ENCODE measurements at places on chromosomes 2 and 18.

DNA sequence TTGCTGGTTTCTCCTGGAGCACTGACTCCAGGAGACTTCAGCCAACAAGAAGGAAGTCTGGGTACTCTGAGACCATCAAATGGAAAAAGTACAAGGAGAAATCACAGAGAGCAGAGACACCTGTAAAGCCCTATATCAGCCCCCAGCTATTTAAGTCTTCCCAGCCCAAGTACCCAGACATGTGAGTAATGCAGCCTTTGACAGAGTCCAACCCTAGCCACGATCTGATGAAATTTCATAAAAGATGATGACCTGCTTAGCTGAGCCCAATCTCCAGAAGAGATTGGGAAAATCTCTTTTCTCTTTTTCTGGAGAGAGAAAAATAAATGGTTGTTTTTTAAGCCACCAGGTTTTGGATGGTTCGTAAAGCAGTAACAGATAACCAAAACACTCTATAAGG is 196.6 kb downstream of the NBAS start:
- DNase-seq: no peak

DNA sequence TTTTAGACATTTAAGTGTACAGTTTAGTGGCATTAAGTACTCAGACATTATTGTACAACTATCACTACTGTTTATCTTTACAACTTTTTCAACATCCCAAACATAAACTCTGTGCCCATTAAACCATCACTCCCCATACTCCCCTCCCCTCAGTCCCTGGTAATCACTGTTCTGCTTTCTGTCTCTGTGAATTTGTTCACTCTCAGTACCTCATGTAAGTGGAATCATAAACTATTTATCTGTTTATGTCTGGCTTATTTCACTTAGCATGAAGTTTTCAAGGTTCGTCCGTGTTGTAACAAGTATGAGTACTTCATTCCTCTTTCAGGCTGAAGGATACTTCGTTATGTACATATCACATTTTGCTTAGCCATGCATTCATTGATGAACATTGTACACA is 9.8 kb upstream of the RUFY4 start:
- DNase-seq: no peak

DNA sequence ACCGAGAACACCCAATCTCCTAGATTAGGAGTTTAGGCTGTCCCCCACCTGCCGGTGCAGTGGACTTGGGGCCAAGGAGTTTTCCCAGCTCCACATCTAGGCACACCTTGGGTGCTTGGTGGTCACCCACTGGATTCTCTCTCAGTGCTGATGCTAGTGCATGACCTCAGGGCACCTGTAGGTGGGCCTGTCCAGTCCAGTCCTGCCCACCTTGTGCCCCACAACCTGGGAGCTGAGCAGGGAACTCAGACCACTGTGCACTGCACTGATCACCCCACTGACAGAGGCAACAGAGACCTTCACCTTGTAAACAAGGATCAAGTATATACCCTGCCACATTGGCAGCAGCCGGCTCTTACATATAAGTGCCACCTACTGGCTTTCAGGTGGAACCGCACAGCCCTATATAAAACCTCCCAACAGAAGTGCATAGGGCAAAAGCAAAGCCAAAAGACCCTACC is 12.7 kb upstream of the CDH19 start:
- DNase-seq: peak; percentile 18

GRCh38 chr2:125254010-125254409 is 1228.9 kb downstream of the CNTNAP5 start:
- no peak for DNase-seq

DNA sequence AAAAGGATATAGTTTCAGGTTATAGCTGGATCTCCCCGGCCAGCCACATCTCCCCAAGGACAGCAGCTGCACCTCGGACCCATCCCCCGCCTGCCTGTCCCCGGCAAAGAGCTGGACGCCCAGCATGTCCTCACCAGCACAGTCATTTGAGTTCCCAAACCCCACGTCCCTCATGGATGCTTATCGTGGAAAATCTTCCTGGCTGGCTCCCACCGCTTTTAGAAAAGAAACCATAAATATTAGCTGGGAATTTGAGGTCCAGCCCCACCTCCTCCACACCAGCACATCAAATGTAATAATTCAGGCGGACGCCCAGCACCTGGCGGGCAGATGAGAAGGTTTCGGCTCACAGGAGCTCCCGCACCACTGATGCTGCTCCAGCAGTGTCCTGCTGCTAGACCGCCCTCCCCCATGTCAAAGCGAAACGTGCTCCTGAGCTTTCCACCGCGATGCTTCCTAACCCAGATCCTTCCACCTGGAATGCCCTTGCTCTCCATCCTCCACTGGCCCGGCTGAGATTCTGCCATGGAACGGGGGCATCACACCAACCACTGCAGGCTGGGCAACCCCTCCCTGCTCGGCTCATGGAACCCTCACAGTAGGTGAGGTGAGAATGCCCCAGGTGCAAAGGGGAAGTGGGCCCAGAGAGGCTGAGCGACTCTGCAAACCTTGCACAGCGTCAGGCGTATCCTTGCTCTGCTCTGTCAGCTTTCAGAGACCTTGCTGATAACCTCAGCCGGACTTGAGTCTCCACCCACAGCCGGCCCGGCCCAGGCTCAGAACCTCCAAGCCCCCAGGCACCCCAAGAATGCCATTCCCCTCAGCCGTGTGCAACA is 71.5 kb upstream of the GPC1 start:
- no peak for DNase-seq

DNA sequence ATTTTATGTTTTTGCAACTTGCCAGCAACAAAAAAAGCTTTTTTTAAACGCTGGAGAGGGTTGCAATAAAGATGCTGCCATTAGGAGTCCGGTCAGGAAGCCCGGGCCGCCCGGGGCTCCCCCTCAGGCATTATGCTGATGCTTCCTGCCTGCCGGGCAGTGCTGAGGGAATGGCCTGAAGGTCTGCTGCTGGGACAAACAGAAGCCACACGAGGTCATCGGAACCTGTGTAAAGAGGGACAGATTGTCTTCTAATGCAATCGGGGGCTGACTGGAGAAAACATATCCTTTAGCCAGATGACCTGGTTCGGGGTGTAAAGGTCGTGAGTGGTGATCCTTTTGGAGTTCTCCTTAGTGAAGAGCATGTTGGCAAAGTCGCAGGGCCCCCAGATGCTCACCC is 2.3 kb downstream of the IMPA2 start:
- no peak for DNase-seq

- no peak for DNase-seq
Measured at GRCh38 chr2:201820383-201821007, 14.2 kb downstream of the CDK15 start.

GRCh38 chr18:55688030-55688429 is 100.0 kb upstream of the TCF4 start:
- DNase-seq: no peak

- DNase-seq: no peak
Measured at GRCh38 chr18:75141734-75142133, 67.2 kb downstream of the PTGR3 start.

DNA sequence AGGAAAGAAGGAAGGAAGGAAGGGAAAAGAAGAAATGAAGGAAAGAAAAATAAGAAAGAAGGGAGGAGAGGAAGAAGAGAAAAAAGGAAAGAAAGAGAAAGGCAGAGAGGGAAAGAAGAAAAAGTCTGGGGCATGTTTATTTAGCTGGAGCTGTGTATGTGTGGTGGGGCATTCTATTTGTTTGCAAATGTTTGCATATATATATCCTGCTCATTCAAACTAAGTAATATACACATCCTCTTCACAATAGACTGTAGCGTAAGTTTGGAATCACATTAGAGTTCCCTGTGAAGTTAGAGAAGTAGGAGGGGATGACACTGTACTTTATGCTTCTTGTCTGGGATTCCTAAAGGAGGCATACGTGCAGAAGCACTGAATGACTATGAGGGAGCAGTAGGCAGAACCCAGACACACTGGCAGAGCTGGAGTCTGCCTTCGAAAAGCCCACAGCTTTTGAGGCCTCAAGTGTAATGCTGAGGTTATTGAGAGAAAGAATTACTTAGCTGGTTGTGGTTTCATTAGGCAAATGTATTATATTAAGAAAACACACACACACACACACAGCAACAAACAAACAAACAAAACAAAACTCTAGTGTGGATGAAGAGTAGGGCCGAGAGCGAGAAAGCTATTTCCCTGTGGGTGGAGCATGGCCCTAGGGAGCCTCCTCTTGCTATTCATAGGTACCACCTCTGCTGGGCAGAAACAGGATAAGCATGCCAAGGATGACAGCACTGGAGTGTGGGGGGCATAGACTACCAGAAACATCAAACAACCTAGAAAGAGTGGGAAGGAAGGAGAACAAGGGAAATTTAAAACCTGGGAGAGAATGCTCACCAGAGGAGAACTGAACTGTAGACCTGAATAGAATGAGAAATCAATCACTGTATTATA is 905.1 kb upstream of the NXPH2 start:
- no peak for DNase-seq

- no peak for DNase-seq
Measured at GRCh38 chr2:37575780-37576179, 95.7 kb downstream of the CDC42EP3 start.

- DNase-seq: no peak
Measured at GRCh38 chr2:28901841-28902240, 7.4 kb downstream of the WDR43 start.

- DNase-seq: no peak
Measured at GRCh38 chr2:233857511-233858141, 3.3 kb upstream of the HJURP start.

DNA sequence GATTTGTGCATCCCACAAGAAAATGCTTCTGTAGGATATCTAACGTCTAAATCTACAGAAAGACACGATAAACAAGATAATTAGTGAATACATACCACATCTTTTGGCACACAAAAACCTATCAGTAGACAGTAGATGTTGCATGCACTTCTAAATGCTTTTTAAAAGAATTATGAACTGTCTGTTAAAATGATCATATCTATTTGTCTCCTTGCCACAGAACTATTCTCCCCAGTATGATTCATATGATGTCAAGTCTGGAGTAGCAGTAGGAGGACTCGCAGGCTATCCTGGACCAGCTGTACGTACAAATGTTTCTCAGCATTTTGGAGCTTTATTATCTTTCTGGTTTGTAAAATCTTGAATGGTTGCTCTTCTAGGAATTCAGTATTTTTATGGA is 12.7 kb downstream of the COL3A1 start:
- DNase-seq: no peak

DNA sequence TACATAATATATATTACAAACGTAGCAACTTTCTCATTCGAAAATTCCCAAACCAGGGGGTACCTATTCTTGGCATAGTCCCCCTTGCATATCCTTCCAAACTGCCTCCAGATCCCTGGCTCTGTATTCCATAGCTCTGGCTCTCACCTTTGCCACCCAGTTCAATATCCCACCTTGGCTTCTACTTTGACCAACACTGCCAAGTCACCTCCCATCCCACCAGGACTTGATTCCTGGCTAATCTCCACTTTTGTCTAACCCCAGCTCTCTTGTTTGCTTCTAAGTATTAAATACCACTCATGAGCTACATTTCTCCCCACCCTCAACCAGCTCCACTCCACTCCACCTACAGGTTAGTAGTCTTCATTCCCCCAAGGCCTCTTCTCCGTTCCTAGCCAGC is 103.2 kb upstream of the WDR75 start:
- no peak for DNase-seq

- DNase-seq: no peak
Measured at GRCh38 chr2:232621186-232621585, 12.2 kb upstream of the EFHD1 start.

- no peak for DNase-seq
Measured at GRCh38 chr2:179344280-179344964, 79.8 kb upstream of the SESTD1 start.

- DNase-seq: no peak
Measured at GRCh38 chr2:26587994-26588393, 53.2 kb downstream of the CIB4 start.

GRCh38 chr2:43325107-43325811 is 98.9 kb upstream of the ZFP36L2 start:
- no peak for DNase-seq

DNA sequence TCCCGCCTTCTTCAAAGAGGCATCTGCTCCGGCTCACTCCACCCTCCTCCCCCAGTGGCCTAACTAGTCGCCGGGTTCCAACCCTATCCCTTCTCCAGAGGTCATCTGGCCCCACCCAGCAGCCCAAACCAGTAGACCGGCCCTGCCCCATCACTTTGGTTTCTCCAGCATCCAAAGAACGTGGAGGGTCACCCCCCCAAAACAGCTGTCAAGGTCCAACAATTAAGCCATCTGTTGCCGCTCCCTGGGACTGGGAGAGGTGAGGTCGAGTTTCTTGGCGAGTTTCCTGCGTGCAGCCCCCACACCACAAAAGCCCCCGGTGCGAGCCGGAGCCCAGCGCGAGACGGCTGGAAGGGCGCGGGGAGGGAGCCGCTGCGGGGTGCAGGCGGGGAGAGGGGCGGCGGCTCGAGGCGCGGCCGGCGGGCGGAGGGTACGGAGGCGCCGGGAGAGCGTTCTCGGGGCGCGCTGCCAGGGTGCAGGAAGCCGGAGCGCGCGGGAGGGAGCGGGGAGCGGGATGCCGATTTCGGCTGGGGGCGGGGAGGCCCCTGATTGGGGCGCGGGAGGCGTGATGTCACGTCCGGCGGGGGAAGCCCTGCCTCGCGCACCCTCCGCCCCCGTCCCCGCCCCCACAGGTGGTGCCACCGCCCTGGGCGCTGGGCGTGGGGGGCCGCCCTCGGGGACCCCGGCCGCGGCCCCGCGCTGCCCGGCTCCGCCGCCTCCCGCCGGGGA is 571 bp upstream of the GPC1 start:
- DNase-seq: peak; percentile 89

DNA sequence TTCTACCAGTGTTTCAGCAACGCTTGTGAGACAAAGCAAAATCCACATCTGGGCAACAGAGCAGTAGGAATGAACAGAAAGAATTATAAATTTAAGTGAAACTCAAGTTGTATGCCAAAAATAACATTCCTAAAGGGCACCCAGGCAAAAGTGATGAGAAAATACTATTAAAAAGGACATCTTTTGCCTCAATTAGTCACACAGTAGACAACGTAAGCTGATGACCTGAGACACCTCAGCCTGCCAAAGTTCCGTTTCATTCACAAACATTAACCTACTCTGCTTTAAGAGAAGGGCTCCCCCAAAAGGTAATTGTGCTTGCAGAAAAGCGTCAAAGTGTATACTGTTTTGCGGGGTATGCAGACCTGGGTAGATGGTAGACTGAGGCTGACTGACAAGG is 7.2 kb downstream of the HDLBP start:
- no peak for DNase-seq

GRCh38 chr2:5365871-5366461 is 326.2 kb upstream of the SOX11 start:
- peak; percentile 23 for DNase-seq

DNA sequence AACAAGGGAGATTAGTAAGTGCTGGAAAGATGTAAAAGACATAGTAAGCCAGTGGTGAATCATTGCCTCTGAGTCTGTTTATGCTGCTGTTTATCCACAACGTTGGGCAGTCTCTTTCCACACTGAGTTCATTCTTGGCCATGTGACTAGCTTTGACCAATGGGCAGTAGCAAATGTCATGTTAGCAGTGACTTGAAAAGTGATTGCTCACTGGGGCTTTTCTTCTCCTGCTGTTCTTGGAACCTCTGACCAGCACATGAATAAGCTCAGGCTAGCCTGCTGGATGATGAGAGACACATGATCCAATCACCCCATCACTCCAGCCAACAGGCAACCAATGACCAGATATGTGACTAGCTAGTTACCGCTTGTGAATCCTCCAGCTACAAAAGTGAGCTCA is 360.4 kb downstream of the SLC4A3 start:
- no peak for DNase-seq

- DNase-seq: no peak
Measured at GRCh38 chr2:12539776-12540562, 176.8 kb upstream of the TRIB2 start.

- no peak for DNase-seq
Measured at GRCh38 chr2:237919593-237919992, 47.2 kb upstream of the UBE2F start.

- no peak for DNase-seq
Measured at GRCh38 chr2:234249034-234249735, 198.7 kb downstream of the SPP2 start.

- no peak for DNase-seq
Measured at GRCh38 chr18:2258954-2259353, 312.4 kb downstream of the METTL4 start.

Measured in putamen (tissue), 1 donor.